ENCODE measurements at places on chromosomes 1 and 21. TPM values are rescaled to one million over a fixed set of nuclear protein-coding genes. Genes with fewer than 3 reads are reported as not detected.
A peak's percentile ranks its signal among the peaks of the same experiment; 100 is the strongest.

DNA sequence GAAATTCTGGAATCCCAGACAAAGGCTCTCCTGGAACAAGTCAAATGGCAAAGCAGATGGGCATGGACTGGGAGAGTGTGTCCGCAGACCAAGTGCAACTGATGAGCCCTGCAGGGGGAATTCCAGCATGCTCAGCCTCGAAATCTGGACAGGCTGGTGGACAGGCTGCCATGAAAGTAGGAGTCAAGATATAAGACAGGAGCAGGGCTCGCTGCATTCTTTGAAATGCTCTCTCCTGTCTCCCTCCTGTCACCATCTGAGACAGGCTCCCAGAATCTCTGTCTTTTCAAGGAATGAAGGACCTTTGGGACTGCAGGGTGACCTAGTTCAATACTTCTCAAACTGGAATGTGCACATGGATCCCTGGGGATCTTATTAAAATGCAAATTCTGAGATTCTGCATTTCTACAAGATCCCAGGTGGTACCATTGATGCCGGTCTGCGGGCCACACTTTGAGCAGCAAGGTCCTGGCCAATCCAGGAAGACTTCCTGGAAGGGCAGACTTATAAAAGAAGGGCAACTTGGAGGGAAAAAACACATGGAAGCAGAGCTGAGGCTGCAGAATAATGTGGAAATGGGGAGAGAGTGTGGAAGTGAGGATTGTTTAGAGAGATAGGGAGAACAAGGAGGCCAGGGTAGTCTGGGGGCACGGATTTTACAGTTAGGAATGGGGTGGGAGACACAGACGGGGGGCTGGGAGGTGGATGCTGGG lies 29.8 kb downstream of the TNNT2 start:
- DNase-seq = no peak

AADACL3 gene
- not detected for total RNA-seq

DNA sequence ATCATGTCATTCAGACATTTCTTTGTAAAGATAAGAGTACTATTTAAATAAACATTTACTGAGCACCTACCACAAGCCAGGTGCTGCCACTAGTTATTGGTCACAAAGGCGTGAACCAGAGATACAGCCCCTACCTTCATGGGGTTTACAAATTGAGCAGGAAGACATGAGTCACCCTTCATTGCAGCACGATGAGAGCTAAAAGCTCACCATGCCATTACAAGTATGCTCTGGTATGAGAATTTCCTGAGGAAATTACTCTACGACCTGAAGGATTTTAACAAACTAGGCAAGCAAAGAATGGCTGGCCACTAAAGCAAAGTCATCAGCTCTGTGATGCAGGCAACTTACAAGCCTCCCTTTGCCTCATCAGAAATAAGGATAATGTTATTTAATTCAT lies 346.8 kb downstream of the BRINP2 start:
- no peak for DNase-seq

FAM163A gene
- total RNA-seq = not detected

DNA sequence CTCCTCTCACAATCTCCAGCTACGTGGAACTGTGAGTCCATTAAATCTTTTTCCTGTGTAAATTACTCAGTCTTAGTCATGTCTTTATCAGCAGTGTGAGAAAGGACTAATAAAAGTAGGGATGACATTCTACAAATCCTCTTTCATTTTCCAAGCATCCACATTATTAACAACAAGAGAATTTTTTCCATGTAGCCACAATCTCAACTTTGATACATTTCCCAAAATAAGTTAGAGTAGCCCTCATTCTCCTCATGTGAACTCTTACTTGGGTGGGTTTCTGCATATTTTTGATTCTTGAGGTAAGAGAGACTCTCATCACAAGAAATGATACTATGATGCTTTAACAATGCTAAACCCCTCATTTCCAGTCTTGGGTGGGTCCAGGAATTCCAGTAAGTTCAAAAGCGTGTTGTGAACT lies 52.8 kb downstream of the TNFSF18 start:
- DNase-seq = no peak

GRCh38 chr1:2127187-2128145 lies 67.1 kb downstream of the FAAP20 start:
- DNase-seq = no peak

GRCh38 chr21:42258150-42258884 lies 39.4 kb downstream of the ABCG1 start:
- peak; percentile 58 for DNase-seq

DNA sequence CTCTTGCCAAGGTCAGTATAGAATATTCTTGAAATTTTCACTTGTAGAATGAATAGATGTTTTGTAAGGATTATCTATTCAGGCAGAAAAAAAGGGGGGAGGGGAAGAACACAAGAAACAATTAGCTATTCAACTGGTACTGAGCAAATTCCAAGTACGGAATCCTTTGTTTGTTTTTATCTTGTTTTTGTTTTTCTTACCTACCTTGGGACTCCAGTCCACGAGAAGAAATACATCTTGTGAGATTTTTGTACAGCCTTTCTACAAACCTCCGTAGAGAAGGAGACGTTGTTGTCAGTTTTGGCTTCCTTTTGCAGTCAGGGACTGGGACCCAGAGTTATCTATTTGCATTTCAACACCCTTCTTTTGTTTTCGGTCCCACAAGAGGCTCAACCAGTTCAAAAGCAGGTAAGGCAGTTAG lies 36.0 kb downstream of the ZNF281 start:
- no peak for DNase-seq

NUDT4B gene
- 6.2 TPM for total RNA-seq

TSTD1 gene
- total RNA-seq = not detected

DNA sequence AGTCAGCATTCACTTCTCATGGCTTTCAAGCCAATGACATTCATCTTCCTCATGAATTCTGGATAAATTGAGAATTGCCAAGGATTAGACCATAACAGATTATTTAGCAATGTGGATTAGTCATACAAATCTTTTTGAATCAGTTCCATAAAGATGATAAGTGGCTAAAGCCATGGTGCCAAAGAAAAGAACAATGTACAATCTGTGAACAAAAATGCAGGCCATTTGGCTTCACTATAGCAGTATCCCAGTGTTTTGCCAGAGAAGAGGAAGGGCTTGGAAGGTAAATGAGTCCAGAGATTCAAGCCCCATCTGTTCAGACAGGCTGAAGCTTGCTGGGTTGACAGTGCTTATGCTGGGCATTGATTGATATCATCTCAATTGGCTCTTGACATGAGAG lies 376.4 kb upstream of the LRRC7 start:
- DNase-seq = no peak

GRCh38 chr21:31334648-31335121 lies 9.4 kb downstream of the TIAM1 start:
- DNase-seq = peak; percentile 54

DNA sequence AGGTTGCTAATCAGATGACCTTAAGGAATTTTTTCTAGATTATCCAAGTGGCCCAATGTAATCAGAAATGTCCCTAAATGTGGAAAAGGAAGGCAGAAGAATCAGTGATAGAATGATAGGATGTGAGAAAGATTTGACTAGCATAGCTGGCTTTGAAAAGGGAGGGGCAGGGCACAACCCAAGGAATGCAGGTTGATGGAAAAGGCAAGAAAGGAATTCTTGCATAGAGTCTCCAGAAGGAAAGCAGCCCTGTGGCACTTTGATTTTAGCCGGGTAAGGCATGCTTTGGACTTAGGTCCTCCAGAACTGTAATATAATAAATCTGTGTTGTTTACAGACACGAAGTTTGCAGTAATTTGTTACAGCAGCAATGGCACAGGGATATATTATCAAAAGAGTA lies 375.7 kb upstream of the B3GALT2 start:
- no peak for DNase-seq

DNA sequence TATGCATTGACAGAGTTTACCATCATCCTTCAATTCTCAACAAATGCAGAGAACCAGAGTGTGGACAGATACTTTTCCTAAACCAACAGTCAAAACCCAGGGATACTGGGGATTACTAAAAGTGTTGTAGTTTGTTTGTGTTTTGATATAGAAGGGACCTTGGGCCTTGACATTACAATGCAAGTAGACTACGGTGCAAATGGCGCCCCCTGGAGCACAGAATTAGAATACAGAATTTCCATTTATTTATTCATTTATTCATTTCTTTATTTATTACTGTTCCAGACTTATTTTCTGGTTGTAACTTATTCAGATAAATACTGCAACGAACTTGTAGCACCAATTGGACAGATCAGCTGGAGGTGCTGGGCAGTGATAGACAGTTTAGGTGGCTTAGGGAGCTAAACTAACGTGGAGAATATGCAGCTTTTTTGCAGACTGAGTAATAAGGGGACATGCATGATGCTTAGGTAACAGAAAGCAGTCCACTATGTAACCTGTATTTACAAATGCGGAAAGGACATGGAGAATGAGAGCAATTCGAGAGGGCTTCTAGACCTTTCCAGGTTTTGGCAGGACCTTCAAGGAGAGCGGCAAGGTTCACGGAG lies 42.6 kb downstream of the KIRREL1 start:
- DNase-seq = peak; percentile 39

CRABP2 gene
- total RNA-seq = 0.95 TPM

DNA sequence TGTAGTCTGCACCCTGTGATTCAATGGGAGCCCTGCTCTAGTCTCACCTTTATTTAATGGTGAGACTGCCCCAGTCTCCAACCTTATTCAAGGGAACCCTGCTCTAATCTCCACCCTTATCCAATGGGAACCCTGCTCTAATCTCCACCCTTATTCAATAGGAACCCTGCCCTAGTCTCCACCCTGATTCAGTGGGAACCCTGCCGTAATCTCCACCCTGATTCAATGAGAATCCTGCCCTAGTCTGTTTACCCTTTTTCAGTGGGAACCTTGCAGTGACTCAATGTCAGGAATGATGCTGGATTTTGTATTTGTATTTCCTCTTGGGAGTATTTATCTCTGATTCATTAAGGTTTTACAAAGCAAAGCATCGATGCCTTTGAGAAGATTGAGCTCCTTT lies 39.5 kb downstream of the TRPM2 start:
- no peak for DNase-seq

VANGL2 gene
- 1.8 TPM for total RNA-seq

C1QB gene
- not detected for total RNA-seq

DNA sequence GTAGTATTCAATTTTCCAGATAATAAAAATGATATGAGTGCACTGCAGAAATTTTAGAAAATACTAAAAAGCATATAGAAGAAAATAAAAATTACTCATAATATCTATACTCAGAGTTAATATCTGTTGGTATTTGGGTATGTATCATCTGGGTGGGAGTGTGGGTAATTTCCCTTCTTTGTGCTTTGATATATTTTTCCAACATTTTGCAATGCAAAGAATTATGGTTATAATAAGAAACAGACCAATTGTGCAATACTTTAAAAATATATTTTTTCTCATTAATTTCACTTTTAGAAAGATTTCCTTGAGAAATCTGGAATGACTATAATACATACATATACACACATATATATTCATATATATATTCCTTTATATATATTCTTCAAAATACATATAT lies 665.7 kb downstream of the ADGRL2 start:
- DNase-seq = no peak

NFASC gene
- 3.2 TPM for total RNA-seq

SELL gene
- total RNA-seq = 5.0 TPM

DNA sequence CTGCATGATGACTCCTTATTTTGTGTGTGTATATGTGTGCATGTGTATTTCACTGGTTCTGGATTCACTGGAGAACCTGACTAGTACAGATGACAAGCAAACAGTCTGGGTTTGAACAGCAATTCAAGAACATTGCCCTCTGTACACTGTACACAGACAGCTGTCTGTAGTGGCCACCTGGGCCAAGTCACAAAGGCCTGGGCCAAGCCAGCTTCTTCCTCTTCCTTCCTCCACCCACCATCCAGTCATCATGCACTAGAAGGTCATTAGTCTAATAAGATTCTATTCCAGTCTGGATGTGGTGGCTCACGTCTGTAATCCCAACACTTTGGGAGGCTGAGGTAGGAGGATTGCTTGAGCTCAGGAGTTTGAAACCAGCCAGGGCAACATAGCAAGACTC lies 155.9 kb downstream of the ELAVL4 start:
- DNase-seq = no peak

DNA sequence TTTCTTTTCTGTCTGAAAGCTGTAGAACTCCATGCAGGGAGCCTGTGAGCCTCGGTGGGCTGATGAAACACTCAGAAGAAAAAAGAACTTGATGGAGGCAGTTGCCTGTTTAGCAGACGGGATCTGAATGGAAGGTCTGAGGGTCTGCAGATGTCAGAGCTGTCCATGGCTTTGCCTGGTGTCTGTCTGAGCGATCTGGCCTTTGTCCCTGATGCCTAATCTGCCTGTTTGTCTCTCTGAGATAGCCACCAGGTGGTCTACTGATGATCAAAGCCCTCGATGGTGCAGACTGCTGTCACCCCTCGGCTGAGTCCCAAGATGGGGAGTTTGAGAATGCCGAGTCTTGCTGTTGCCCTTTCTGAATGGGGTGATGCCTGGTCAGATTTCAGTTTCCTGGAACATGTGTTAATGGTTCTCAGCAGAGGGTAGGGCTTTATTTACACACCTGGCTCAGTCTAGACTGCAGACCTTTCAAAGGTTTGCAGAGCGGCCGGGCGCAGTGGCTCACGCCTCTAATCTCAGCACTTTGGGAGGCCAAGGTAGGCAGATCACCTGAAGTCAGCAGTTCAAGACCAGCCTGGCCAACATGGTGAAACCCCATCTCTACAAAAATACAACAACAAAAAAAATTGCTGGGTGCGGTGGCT lies 90.4 kb downstream of the KIF26B start:
- no peak for DNase-seq

P3R3URF gene
- total RNA-seq = not detected

DNA sequence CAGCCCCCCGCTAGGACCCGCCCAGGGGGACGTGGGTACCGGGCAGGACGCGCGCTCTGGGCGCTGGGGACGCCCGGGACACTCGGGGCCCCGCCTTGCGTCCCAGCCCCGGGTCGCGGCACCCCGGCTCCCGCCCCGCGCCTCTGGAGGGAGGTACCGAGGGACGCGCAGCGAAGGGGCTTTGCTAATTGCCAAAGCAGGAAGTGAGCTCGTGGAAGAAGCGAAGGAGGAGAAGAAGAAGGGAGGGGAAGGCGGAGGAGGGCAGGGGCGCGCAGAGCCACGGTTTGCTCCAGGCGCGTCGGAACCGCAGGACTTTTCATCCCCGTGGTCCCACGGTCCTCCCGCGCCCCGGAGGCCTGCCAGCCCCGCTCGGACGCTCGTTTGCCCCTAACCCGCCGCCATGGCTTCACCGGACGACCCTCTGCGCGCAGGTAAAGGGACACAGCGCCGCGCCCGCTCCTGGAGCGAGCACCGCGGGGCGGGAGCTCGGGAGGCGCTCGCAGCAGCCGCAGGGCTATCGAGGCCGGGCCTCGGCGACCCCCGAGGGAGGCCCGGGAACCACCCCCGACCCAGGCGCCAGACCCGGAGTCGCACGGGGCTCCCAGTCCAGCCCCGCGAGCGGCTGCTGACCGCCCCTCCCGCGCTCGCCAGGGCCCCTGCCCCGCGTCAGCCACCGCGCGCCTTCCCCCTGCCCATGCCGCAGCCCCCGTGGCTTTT lies 1.3 kb downstream of the EDARADD start:
- DNase-seq = no peak

Data from H4 (cell line).